ENCODE measurements at places on chromosomes 5 and 9.

DNA sequence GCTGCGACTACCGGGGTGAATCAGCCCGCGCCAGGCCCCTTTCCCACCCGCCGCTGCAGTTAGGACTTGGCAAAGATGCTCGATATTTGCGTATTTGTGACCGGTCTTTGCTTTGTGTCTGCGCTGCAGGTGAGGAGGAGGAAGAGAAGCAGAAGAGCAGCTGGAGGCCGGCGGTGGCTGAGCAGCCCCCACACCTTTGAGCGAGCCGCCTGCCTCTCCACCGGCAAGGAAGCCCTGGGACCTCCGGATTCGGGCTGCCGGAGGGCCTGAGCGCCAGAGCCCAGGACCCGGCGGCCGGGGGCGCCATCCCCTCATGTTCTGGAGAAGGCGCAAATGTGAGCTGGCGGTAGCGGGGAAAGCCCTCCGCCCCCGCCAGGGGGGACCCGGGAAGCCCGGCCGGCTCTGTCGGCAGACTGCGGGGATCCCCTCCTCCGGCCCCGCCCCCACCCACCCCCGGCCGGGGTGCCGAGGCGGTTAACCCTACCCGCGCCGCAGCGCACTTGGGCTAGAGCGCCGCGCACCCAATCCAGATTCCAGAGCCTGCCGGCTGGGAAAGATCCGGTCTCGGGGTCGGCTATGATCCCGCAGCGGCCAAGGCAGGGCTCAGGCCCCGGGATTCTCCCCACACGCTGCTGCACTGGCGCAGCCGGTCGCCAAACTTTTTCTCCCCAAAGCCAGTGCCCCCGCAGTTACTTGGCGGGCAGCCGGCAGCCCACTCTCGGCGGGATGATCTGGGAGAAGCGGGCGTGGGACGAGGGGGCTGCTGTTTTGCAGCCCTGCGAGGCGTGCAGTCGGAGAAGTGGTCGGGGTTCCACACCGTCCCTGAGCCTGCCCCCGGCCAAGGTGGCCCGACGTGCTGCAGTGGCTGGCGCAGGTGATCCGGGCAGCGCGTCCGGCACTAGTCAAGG is 800 bp upstream of the KCNN2 start:
- no peak for DNase-seq

DNA sequence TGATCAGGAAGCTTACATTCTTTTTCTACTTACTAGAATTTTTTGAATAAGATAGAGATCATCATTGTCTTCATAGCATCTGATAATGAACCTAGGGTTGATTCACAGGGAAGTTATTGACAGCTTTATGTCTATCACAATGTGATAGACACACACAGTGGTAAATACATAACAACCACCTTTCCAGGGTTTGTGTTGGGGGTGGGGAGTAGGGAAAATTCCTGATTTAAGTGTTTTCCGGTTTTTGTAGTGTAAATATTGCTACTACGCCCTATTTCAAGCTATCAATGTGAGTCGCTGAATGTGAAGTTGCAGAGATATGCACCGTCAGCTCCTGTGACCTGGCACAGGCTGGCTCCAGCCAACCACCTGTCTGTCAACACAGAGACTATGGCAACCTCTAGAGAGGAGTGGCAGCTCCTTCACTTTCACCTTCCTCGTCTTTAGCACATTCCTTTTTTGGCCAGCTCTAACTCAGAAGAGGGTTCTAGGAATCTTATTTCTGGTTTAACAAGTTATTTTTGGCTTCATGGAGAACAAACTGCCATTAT is 224.9 kb downstream of the MAT2B start:
- no peak for DNase-seq

- no peak for DNase-seq
Observed at GRCh38 chr9:110180511-110181434, 27.2 kb downstream of the C9orf152 start.

- DNase-seq, result no peak
Observed at GRCh38 chr9:8560560-8561525, 761.3 kb upstream of the DMAC1 start.

DNA sequence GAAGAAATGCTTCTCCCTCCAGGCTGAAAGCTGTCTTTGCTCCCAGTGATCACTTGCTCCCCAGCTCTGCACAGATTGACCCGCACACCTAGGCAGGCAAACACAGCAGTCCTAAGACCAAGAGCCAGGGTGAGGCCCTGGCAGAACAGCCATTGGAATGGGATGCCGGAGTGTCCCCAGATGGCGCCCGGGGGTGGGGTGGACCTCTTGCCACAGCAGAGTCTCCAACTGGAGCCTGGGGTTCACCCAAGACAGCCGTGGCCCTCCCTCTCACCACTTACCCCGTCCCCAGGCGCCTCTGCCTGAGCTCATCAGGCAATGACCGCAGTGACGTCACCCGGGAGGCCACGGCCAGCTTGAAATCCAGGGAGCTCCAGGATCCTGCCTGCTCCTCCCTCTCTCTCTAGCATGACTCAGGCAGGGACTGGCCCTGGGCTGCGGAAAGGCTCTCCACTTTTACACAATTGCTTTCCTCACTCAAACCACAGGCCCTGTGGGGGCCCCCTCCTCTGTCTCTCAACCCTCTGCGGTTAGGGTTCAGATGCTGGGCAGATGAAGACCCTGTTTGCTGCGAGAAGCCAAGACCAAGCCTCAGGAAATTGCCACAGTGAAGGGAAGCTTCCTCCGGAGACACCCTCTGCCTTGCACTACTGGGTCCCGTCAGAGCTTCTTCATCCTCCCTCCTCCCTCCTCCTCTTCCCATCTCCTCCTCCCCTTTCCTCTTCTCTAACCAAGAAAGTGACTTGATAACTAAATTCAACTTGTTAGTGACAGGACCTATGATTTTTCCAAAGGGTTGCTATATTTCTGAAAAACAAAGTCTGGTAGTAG is 24.3 kb upstream of the PTGES start:
- DNase-seq, result peak; percentile 97

DNA sequence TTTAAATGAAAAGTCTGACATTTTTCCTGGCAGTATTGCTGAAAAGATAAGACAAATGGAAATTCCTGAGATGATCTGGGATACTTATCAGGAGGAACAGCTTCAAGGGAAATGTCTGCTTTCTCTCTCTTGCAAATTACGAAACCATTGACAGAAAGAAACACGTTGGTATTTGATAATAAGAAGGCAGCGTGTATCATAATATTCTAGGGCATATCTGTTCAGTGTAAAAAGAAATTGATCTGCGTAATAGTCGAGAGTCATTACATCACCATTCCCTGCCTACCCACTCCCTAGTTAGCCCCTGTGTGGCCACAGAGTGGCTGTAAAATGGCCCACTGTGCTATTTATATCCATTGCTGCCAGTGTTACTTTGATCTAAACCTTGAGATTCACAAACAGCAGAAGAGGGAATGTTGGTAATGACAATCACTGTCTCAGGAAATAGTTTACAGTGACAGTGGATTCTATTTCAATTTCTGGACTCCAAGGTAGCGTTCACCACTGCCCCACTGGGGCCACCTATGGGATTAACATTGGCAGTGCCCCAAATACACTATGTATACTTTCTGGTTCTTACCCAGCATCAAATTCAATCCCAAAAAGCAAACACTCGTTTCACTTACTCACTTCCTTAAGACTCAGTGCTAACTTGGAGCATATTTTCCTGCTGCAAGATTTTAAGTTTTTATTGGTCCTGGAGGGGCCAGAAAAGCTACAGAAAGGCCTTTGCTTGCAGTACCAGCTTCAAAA is 133.4 kb upstream of the GAS1 start:
- no peak for DNase-seq

DNA sequence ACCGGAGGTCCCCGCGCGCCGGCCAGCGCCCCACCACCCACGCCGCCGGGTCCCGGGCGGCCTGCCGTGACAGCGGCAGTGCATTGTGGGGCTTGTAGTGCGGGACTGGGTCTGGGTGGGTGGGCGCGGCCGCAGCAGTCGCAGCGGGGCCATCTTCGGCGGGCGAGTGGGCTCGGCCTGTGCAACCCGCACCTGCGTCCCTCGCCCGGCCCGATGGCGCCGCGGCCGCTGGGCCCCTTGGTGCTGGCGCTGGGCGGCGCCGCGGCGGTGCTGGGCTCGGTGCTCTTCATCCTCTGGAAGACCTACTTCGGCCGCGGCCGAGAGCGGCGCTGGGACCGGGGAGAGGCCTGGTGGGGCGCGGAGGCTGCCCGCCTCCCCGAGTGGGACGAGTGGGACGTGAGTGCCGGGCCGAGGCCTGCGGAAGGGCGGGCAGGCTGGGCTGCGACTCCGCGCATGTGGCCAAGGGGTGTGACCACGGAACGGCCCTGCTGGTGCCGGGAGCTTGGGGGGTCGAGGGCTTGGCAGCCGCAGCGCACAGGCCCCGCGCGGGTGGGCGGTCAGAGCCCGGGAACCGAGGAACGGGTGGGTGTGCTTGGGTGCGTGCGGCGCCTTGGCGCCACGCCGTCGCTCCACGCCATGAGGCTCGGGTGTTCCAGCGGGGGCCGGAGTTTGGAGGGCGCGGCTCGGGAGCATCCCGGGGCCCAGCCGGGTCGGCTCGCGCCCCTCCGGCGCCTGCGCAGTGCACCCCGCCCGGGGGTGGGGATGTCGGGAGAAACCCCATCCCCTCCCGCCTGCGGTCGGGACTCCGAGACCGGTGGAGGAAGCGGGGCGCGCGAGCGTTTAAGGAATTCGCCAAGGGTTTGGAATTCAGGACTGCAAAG is at the start of gene ARL10:
TSS of gene ARL10 (plus strand) at position 137 of the 881 bp plus-strand sequence. CDS start at position 214, 77 bp downstream.
- peak; percentile 24 for DNase-seq

DNA sequence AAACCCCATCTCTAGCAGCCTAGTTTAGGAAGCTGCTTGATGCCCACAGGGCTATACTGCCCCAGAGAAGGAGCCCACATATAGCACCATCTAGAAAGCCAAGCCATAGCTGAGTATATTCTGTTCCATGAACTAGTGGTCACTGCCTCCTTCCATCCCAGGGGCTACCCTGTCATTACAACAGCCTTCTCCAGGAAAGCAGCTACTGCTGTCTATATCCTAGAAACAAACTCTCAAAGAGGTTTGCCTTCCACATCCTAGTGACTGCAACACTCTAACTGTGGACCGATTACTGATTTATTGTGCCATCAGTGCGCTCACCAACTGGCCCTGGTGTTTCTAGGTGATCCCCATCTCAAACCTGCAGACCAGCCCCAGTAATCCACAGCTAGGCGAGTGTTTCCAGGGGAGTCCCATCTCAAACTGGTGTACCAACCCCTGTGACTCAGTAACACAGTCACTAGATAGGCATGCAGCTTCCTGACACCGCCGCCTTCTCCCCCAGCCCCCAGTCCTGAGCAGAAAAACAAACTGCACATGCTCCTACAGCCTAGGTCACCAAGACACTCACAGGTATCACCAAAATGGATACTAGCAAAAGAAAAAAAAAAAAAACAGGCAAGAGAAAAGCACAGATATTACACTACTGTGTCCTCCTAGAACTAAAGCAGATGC is 14.8 kb downstream of the SPTLC1 start:
- peak; percentile 20 for DNase-seq

DNA sequence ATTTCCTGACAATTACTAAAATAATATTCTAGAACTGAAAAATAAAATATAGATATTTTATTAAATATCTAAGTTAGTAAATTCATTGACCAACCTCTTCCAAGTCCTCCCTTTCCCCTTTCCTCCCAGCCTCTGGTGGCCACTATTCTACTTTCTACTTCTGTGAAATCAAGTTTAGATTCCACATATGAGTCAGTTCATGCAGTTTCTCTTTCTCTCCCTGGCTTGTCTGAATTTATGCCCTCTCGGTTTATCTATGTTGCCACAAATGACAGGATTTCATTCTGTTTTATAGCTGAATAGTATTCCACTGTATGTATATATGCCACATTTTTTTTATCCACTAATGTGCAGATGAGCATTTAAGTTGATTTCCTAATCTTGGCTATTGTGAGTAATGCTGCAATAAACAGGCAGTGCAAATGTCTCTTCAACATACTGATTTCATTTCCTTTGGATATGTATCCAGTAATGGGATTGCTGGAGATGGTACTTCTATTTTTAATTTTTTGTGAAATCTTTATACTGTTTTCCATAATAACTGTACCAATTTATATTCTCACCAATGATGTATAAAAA is 52.3 kb downstream of the WDR36 start:
- no peak for DNase-seq

- no peak for DNase-seq
Observed at GRCh38 chr9:133999851-134000265, 7.7 kb upstream of the VAV2 start.

DNA sequence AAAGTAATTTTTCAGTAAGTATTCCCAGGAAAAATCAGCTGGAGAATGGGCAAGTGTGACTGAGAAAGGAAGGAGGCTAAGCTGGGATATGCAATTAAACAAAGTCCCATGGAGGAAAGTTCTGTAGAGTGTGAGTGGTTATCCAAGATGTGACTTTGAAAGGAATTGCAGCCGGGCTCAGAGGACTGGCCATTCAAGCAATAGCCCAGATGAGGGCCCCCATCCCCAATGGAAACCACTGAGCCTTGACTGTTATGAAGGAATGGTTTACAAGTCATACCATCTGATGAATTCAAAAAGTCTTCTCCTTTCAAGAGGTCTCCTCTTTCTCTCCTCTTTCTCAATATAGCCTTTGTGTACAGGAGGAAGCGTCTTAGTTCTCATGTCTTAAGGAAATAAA is 6.5 kb downstream of the LVRN start:
- no peak for DNase-seq

DNA sequence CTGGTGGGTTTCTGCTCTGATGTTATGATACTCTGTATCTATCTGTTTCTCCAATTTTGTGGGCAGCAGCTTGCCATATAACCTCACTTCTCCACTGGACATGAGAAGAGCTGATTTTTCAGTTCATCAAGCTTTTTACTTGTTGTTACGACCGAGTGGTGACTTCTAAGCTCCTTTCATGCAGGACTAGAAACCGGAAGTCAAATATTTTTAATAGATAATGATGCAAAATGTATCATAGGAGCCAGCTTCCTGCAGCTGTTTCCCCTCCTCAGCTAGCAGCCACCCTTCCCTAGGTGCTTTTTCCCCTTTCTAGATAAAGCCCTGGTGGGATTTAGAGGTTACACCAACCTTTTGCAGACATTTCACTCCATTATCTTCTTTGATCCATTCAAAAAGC is 17.0 kb upstream of the ADAM19 start:
- no peak for DNase-seq

DNA sequence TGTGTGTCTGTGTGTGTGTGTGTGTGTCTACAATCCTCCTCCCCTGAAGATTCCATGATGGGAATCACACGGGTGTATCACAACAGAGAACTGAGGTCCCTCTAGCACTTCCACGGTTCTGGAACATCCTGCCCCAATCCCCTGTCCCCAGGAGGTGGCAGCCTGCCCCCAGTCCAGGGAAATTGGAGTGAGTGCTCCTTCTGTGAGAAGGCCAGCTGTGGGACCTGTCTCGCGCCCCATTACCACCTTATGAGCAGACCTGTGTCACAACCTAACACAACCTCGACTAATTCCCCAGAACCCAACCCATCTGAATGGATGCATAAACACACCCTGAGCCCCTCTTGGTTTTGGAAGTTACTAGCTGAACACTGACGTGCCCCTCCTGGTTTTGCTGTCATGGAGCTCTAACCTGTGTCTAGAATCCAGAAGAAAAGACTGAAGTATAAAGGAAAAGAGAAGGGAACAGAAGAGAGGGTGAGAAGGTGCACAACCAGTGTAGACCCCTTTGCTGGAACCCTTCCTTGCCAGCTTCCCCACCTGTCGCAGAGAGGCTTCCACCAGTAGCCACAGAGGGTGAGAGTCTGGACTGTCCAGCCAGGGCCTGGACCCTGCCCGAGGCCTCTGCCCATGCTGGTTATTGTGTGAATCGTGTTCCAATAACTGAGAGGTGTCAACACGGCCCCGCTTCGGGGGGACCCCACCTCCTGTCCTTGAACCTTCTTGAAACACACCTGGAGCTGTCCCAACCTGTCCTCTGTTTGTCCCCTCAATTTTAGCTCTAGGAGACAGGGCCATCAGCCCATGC is 3.4 kb downstream of the BTNL9 start:
- no peak for DNase-seq

Data from AG09309 (cell line).